CD4-positive, alpha-beta memory T cell (primary cell): ENCODE measurements at places on chromosomes 13 and 19. TPM values are rescaled to one million over a fixed set of nuclear protein-coding genes. Genes with fewer than 3 reads are reported as not detected.

SHC2 gene
- polyA plus RNA-seq: not detected

- DNase-seq: no peak
Measured at GRCh38 chr13:33776239-33776881, 41.6 kb upstream of the RFC3 start.

POMP gene
- 109 TPM for polyA plus RNA-seq

PSG5 gene
- not detected for polyA plus RNA-seq

- no peak for DNase-seq
Measured at GRCh38 chr19:7506385-7507328, 9.2 kb upstream of the ZNF358 start.

KLK8 gene
- polyA plus RNA-seq: not detected

DNA sequence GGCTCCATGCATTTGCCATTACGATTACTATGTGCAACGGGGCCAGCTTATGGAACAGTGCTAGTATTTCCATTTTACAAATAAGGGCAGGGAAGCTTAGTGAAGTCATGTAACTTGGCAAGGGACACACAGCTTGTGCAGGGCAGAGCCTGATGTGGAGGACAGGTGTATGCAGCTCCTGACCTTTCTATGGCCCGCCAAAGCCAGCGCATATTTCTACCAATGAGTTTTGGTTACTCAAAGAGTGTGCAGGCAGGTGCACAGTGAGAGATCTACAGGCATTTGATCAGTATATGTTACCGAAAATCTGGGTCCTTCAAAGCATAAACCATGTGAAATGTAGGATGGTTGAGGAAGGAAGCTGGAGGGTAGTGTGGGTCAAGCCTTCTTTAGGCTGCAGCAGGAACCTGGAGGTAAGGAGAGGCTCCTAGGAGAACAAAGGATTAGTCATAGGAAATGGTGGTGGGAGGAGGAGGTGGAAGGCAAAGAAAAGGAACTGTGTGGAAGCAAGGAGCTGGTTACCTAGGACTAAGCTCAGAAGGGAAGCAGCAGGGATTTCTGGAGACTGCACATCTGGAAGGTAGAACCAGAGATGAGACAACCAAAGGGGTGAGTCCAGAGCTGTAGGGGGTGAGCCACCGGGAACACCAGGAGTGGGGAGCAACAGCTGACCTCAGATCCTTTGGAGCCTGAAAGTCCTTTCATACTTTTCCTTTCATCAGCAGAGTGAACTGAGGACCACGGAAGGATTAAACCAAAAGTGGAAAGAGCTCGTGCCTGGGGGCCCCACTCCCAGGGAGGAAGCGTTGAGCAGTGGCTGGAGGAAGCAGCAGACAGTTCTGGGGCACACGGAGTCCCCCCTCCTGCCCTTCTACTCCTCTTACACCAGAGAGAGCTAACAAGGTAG is 4.2 kb upstream of the PDX1 start:
- no peak for DNase-seq

DNA sequence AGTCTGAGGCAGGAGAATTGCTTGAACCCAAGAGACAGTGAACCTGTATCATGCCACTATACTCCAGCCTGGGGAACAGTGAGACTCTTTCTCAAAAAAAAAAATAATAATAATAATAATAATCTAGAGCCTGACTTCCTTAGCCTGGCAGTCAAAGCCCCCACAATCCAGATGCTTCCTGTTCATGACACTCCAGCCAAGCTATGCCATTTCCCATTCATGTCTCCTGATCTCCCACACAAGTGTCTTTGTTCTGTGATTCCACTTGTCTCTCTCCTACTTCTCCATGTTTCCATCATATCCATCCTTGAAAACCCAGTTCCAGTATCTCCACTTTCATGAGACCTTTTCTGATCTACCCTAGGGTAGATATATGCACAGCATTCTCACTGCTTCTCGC is 150.7 kb downstream of the FOXO1 start:
- DNase-seq: no peak

MBD3L4 gene
- not detected for polyA plus RNA-seq

DNA sequence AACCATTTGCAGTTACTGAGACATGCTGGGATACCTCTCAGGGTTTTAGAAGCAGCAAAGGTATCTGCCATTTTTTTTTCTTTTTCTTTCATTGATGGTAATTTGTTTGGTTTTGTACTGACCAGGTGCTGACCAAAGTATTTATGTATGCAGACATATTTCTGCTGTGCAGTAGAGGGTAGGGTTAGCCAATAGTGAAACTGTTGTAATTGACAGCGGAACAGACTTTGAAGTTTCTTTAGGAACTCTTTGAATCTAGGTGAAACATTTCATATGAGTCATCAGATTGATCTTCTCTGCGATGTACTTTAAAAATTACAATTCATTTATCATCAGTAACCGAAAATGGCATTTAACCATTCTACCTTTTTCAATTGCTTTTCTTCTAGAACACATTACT is 63.0 kb downstream of the ITGBL1 start:
- peak; percentile 2 for DNase-seq

DNA sequence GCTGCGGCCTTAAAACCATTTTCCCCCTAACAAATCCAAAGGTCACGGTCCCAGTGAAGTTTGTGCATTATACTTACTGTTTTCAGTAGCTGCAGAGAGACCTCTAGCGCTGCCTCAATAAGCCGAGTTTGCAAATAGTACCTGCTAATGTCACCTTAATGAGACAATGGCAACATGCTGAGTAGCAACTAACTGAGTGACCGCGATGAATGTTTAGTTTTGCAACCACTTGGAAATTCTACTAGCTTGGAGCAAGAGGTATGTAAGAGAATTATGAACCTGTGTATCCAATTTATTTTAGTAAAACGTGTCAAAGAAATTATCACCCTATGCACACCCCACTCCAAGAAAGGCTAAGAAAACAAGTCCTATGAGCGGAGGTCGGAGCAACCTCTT is 1.2 kb downstream of the KPNA3 start:
- no peak for DNase-seq

CGB2 gene
- not detected for polyA plus RNA-seq
